ENCODE measurements at places on chromosomes 6 and 20.

- DNase-seq = peak; percentile 43
Observed at GRCh38 chr20:52801628-52802006, 170.5 kb upstream of the TSHZ2 start.

DNA sequence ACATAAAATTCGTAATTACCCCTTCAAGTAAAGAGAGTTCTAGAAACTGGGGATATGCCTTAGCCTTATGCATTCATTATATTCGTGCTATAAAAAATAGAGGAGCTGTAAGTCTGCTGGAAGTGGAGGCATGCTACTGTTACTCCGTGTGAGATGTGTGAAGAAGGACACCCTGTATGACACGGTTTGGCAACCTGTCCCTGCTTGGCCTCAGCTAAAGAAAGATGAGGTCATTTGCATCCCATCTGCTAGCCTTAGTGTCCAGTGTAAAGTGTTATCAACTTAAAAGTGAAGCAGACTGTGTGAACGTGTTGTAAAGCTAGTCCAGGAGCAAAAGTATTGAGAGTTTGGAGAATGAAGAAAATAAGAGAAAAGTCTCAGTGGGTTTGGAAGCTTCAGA lies 135.1 kb upstream of the RAB32 start:
- DNase-seq = no peak

DNA sequence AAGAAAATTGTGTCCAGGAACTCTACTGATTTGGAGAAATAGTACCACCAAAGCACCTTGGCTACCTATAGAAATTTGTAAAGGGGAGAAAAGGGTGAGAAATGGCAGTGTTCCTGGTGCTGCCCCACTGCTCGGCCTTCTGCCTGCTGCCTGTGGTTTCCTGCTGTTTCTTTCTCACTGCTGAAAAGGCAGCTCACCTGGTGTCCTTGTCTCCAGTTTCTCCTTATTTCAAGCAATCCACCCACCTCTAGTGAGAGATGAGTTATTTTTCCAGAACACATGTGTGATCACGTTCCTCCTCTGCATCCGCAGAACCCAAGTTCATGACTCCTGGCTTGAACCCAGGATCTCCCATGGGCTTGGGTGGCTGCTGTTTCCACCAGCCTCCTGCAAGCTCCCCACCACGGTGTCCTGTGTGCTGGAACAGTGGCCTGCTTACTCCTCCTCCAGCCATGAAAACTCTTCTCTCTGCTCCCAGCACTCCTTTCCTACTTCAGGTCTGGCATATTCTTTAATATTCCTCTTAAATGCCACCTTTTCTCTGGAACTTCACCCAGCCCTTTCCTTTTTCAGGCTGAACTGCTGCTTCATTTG lies 48.9 kb downstream of the ELOVL2 start:
- no peak for DNase-seq

DNA sequence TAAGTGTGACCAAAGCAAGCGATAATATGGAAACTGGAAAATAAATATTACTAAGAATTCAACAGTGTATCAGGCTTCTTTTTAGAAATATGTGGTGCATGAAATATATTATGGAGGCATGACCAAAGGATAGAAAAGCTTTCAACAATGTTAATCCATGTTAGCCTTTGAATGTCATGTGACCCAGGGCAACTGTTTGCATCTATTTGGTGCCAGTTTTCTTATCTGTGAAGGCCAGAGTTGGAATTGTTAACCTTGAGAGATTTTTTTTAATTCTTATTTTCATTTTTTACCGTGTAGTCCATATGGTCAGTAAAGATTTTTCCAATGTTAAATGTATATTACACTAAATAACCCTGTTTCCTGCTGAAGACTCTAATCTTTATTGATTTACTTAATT lies 411.1 kb downstream of the BCKDHB start:
- DNase-seq = no peak

GRCh38 chr6:23957017-23957416 lies 169.0 kb upstream of the NRSN1 start:
- no peak for DNase-seq

- no peak for DNase-seq
Observed at GRCh38 chr6:150691463-150691862, 91.8 kb downstream of the PLEKHG1 start.
